Right cardiac atrium (tissue), 5 donors: ENCODE measurements at places on chromosomes 11 and 22. TPM values are rescaled to one million over a fixed set of nuclear protein-coding genes. Genes with fewer than 3 reads are reported as not detected.

MS4A2 gene
- 0.97 TPM for total RNA-seq

MRGPRX4 gene
- total RNA-seq = not detected

IL18 gene
- 4.2 TPM for total RNA-seq

TST gene
- total RNA-seq = 36.7 TPM

OR52H1 gene
- total RNA-seq = not detected

OR52E8 gene
- not detected for total RNA-seq

OR51I1 gene
- total RNA-seq = not detected

TSPO gene
- total RNA-seq = 92.5 TPM

UPK3A gene
- total RNA-seq = not detected

FGF3 gene
- not detected for total RNA-seq

ARHGAP8 gene
- 1.9 TPM for total RNA-seq

KIF18A gene
- total RNA-seq = 0.11 TPM

VPREB3 gene
- total RNA-seq = not detected

SH3BP1 gene
- 1.9 TPM for total RNA-seq

SLC25A22 gene
- total RNA-seq = 3.8 TPM

STIM1 gene
- total RNA-seq = 15.8 TPM

CABP4 gene
- 1.1 TPM for total RNA-seq

DNAJB7 gene
- not detected for total RNA-seq

ATP5MG gene
- total RNA-seq = 641 TPM

C2CD3 gene
- 19.1 TPM for total RNA-seq

CD59 gene
- 619 TPM for total RNA-seq

CDKN1C gene
- total RNA-seq = 16.1 TPM

ACR gene
- 1.2 TPM for total RNA-seq
